ENCODE measurements at places on chromosomes 5 and 9. TPM values are rescaled to one million over a fixed set of nuclear protein-coding genes. Genes with fewer than 3 reads are reported as not detected.

NTNG2 gene
- 3.6 TPM for polyA plus RNA-seq

GRCh38 chr9:68455451-68455850 is 85.2 kb downstream of the TMEM252 start:
- DNase-seq, result no peak

DNA sequence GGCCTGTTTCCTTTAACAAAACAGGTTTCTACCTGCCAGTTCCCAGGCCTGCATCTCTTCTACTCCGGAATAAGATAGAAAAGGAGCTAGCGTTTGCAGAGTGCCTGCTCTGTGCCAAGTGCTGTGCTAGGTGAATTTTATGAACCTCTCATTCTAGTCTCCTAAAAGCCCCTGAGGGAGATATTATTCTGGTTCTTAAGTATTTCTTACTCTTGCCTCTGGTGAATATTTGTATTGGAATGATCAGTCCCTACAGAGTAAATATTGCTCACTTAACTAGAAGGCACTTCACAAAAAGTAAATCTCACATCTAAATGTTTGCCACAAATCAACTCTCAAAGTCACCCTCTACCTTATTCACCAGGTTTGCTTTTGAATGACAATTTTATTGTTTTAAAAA is 227.1 kb downstream of the AUH start:
- no peak for DNase-seq

GRCh38 chr5:149944666-149945065 is at the start of gene PDE6A:
PDE6A (minus strand) TSS chr5:149944793; CDS start chr5:149944673, 120 bp downstream.
- DNase-seq, result no peak
